ENCODE measurements at places on chromosomes 3 and 15. TPM values are rescaled to one million over a fixed set of nuclear protein-coding genes. Genes with fewer than 3 reads are reported as not detected.

FMN1 gene
- total RNA-seq, result 8.9 TPM

HRG gene
- not detected for total RNA-seq

PARP15 gene
- total RNA-seq, result 87.0 TPM

SEMA6D gene
- not detected for total RNA-seq

DNA sequence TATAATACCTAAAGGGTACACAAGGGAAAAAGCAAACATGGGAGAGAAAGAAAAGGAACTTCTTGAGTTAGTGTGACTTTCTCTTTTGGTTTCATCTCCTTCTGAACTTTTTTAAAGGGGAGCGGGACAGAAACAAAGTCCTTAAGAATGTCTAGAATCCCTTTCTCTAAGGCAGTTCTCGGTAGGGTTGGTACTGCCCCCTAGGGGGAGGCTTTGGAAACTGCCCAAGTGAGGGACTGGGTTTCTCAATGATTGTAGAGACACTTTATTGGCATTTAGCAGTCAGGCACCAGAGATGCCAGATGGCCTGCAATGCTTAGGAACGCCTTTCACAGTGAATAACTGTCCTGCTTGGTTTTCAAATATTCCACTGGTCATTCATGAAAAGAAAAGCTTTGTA lies 172.7 kb downstream of the WDR72 start:
- no peak overlapping the region for H3K27ac ChIP-seq
- no peak overlapping the region for H3K4me3 ChIP-seq
- H3K4me1 ChIP-seq, result no peaks in the 10 kb centered on the region
- peak; percentile 2 for DNase-seq
- H3K36me3 ChIP-seq, result no peaks in the 10 kb centered on the region

GRCh38 chr3:101861789-101862415 lies 12.6 kb downstream of the NFKBIZ start:
- no peak overlapping the region for H3K27ac ChIP-seq
- no peaks in the 10 kb centered on the region for H3K4me1 ChIP-seq
- H3K4me3 ChIP-seq, result no peak overlapping the region
- DNase-seq, result no peak

DNA sequence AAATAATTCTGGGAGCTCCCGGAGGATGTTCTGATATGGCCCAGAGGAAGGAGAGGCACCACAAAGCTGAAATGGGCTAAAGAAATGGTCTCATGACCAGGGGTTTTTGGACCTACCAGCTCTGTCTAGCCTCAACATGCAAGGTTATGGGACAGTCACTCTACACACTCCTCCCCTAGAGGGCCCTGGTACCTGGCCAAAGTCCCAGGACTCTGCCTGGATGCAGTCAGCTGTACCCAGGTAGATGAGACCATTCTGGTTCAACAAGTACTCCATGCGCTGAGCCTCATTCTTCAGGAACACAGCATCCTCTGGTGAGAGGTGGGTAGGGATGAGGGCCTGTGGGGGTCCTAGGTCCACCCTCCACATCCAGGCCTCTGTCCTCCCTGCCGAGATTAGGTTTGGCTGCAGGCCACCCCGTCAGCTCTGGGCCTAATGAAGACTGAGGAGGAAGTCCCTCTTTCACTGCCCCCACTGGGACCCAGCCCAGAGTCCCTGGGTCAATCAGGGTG lies 9.5 kb downstream of the EPB42 start:
- no peak overlapping the region for H3K4me3 ChIP-seq
- H3K27me3 ChIP-seq, result peaks cover 2% of the 10 kb centered on the region
- no peak overlapping the region for H3K27ac ChIP-seq

GRCh38 chr15:73908030-73908821 lies 18.0 kb upstream of the LOXL1 start:
- no peaks in the 10 kb centered on the region for H3K36me3 ChIP-seq
- DNase-seq, result peak; percentile 40
- no peaks in the 10 kb centered on the region for H3K27me3 ChIP-seq
- H3K4me3 ChIP-seq, result no peak overlapping the region
- no peak overlapping the region for H3K27ac ChIP-seq

GRCh38 chr3:28186748-28187147 lies 54.7 kb upstream of the CMC1 start:
- no peak overlapping the region for H3K27ac ChIP-seq
- H3K27me3 ChIP-seq, result no peaks in the 10 kb centered on the region
- no peaks in the 10 kb centered on the region for H3K4me1 ChIP-seq

- no peaks in the 10 kb centered on the region for H3K36me3 ChIP-seq
- H3K27me3 ChIP-seq, result no peaks in the 10 kb centered on the region
- no peaks in the 10 kb centered on the region for H3K4me1 ChIP-seq
- H3K27ac ChIP-seq, result no peak overlapping the region
- H3K4me3 ChIP-seq, result no peak overlapping the region
Observed at GRCh38 chr3:89571707-89572106, 464.3 kb downstream of the EPHA3 start.

- DNase-seq, result no peak
- no peaks in the 10 kb centered on the region for H3K27me3 ChIP-seq
- no peaks in the 10 kb centered on the region for H3K4me1 ChIP-seq
- peaks cover 9% of the 10 kb centered on the region for H3K36me3 ChIP-seq
- H3K27ac ChIP-seq, result no peak overlapping the region
Observed at GRCh38 chr15:98914626-98915025, 93.0 kb downstream of the PGPEP1L start.

DNA sequence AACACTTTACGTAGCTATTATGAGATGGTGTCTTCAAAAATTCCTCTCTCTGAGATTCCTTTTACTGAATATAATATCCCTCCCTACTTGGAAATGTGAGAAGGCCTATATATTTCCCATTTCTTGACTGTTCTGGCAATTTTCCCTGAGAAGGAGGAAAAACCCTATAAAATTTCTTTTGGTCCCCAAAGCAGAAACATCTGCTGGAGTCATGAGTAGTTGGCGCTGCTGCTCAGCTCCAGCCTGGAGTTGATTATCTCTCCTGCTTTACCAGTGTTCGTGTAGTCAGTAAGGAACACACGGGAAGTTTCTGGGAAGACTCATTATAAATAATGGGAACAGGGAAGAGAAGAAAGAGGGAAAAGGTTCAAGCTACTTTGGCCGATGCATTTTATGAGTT lies 680.1 kb downstream of the EPHA3 start:
- H3K4me3 ChIP-seq, result no peak overlapping the region
- no peak overlapping the region for H3K27ac ChIP-seq
- no peaks in the 10 kb centered on the region for H3K4me1 ChIP-seq
- no peaks in the 10 kb centered on the region for H3K36me3 ChIP-seq
- no peaks in the 10 kb centered on the region for H3K27me3 ChIP-seq

GRCh38 chr3:195160257-195160898 lies 110.6 kb downstream of the XXYLT1 start:
- H3K36me3 ChIP-seq, result no peaks in the 10 kb centered on the region
- no peak overlapping the region for H3K27ac ChIP-seq
- H3K4me1 ChIP-seq, result peaks cover 22% of the 10 kb centered on the region
- H3K4me3 ChIP-seq, result no peak overlapping the region
- H3K27me3 ChIP-seq, result no peaks in the 10 kb centered on the region

- H3K4me3 ChIP-seq, result no peak overlapping the region
- no peak for DNase-seq
- H3K36me3 ChIP-seq, result no peaks in the 10 kb centered on the region
- no peaks in the 10 kb centered on the region for H3K27me3 ChIP-seq
- peaks cover 13% of the 10 kb centered on the region for H3K4me1 ChIP-seq
Observed at GRCh38 chr3:172125963-172126457, 86.6 kb downstream of the FNDC3B start.

GRCh38 chr3:184543843-184544512 lies 17.6 kb upstream of the EPHB3 start:
- H3K4me1 ChIP-seq, result peaks cover 6% of the 10 kb centered on the region
- H3K36me3 ChIP-seq, result no peaks in the 10 kb centered on the region

- peak overlapping the region; percentile 69 for H3K27ac ChIP-seq
- peaks cover 34% of the 10 kb centered on the region for H3K4me1 ChIP-seq
- no peaks in the 10 kb centered on the region for H3K27me3 ChIP-seq
- DNase-seq, result no peak
- H3K36me3 ChIP-seq, result peaks cover 29% of the 10 kb centered on the region
- H3K4me3 ChIP-seq, result peak overlapping the region; percentile 77
Observed at GRCh38 chr15:74006774-74007639, 12.5 kb downstream of the PML start.
